ENCODE measurements at places on chromosomes 12 and 14. TPM values are rescaled to one million over a fixed set of nuclear protein-coding genes. Genes with fewer than 3 reads are reported as not detected.

RNASE1 gene
- 515 TPM for total RNA-seq

LYSET gene
- 2.3 TPM for total RNA-seq

WSB2 gene
- 68.6 TPM for total RNA-seq

TRAFD1 gene
- 9.3 TPM for total RNA-seq

GLI1 gene
- total RNA-seq = 2.8 TPM

EID3 gene
- 1.4 TPM for total RNA-seq

TAS2R30 gene
- 3.6 TPM for total RNA-seq

KRT79 gene
- not detected for total RNA-seq

OAS1 gene
- total RNA-seq = 0.96 TPM

MEG3 gene
- 105 TPM for total RNA-seq

CSRP2 gene
- 59.7 TPM for total RNA-seq

TRHDE gene
- 34.0 TPM for total RNA-seq

TBX5 gene
- total RNA-seq = not detected

GPR84 gene
- not detected for total RNA-seq

PLEK2 gene
- 0.53 TPM for total RNA-seq

C12orf56 gene
- not detected for total RNA-seq

MANSC4 gene
- not detected for total RNA-seq

KRT75 gene
- total RNA-seq = not detected

EPYC gene
- not detected for total RNA-seq

DAO gene
- total RNA-seq = not detected

TPPP2 gene
- not detected for total RNA-seq

KIF26A gene
- total RNA-seq = 32.6 TPM

KRT77 gene
- total RNA-seq = not detected

MSRB3 gene
- 79.4 TPM for total RNA-seq

MYH7 gene
- not detected for total RNA-seq

ZCCHC8 gene
- total RNA-seq = 6.4 TPM

NEK9 gene
- 116 TPM for total RNA-seq

GPR135 gene
- 4.7 TPM for total RNA-seq

RFX4 gene
- not detected for total RNA-seq

TNS2 gene
- 608 TPM for total RNA-seq

TMCC3 gene
- total RNA-seq = 11.0 TPM

SLCO1B1 gene
- total RNA-seq = not detected

SYT1 gene
- 0.64 TPM for total RNA-seq

RAD9B gene
- total RNA-seq = not detected

PPP1R36 gene
- not detected for total RNA-seq

FAM186B gene
- total RNA-seq = not detected

SLC5A8 gene
- 0.11 TPM for total RNA-seq

PLXNC1 gene
- 1.8 TPM for total RNA-seq

LIN52 gene
- total RNA-seq = 1.1 TPM

CISTR gene
- total RNA-seq = not detected

TAS2R9 gene
- total RNA-seq = not detected

ANHX gene
- total RNA-seq = not detected

ITFG2 gene
- total RNA-seq = 19.9 TPM

GPR132 gene
- not detected for total RNA-seq

SLC4A8 gene
- total RNA-seq = not detected

ALX1 gene
- not detected for total RNA-seq

SLC11A2 gene
- total RNA-seq = 21.5 TPM

KLRC4 gene
- total RNA-seq = not detected

Data from ascending aorta (tissue), 2 donors.